ENCODE measurements at places on chromosomes 16 and 17.
A peak's percentile ranks its signal among the peaks of the same experiment; 100 is the strongest.

DNA sequence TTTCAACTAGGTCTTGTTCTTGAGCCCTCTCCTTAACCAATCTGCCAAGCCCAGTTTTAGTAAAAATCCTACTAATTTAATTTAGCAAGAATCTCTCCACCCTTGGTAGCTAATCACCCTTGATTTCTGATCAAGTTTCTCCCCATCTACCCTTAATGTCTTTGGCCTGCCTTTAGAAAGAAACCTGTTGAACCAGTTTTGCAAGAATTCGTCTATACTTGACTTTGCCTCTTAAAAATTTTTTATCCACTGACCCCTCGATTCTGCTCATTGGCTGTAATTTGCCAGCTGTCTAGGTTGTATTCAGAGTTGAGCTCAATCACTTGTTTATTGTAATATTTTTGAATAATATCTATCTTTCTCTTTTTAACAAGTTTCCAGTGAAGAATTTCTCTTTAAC, 1138.5 kb downstream of the CDH11 start:
- no peak for DNase-seq

- no peak for DNase-seq
Observed at GRCh38 chr16:87733190-87733589, 32.6 kb downstream of the KLHDC4 start.

DNA sequence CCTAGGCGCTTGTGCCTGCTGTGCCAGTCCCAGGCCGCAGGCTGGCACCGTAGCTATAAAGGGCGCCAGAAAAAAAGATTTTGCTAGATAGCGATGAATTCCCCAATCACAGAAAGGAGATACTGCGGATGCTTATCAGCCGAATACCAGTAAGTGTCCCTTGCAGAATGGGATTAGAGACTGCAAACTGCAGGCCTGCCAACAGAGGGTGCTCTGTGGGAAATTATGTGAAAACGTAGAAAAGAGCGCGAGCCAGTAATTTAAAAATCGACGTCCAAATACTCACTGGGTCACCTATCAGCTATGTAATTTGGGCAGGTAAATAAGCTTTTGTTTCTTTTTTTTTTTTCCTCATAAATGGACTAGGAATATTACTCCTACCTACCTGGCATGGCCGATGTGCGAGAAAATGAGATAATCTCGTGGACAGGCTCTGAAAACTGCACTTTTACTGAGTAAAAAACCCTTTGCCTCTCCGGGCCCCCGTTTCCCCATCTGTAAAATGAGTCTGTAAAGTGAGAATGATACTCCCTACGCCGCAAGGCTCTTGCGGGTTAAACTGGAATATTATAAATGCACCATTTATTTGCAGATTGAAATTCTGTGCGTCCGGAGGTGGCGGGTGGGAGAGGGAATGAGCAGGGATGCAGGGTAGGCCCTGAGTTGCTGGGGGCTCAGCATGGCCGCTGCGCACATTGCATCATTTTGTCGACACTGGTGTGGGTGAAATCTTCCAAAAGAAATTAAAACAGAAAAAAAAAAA, 1.2 kb upstream of the COG1 start:
- peak; percentile 31 for DNase-seq

DNA sequence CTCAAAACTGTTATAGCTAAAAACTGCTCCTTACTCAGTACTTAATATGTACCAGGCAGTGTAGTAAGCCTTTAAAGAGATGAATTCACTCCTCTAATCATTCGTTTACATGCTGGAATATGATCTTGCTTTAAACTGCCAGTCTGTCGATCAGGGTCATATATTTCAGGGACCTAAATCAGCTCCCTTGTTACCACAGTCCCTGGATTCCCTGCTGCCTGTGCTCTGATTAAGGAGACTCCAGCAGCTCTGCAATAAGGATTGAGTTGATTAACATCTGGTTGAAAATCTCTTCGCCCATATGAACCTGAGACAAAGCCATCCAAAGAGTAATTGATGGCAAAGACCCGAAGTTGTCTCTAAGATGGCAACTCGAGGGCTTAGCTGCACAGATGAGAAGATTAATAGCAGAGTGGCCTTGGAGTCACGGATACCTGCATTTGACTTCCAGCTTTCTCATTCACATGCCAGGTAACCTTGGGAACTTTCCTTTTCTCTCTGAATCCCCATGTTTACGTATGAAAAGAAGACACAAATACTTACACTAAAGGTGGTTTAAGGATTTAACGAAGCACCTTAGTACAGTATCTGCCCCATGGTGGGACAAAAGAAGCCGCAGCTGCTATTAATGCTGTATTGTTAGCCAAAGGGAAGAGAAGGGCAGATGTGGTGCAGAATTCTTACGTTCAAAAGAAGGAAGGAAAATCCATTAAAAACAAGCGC, 68.2 kb downstream of the VAT1L start:
- DNase-seq, result no peak

DNA sequence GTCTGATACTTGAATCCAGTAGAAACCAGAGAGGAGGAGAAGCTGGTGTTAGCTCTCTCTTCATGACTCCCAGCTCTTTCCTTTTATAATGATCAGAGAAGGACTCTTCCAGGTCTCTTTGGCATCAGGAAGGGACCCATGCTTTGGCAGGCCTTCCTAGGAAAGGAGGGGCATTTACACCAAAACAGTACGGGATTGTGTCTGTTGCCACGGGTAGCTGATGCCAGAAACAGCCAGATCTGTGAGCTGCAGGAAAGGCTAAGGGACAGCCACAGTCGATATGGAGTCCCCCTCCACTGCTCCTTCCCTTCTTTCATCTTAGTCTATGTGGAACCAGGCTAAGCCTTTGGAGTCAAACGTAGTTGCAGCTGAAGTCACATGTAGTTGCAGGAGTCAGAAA, 9.3 kb downstream of the CEP295NL start:
- no peak for DNase-seq

GRCh38 chr17:63995626-63996025, 2.5 kb upstream of the PRR29 start:
- DNase-seq, result no peak

- DNase-seq, result no peak
Observed at GRCh38 chr17:48004983-48005382, 32.6 kb downstream of the COPZ2 start.

DNA sequence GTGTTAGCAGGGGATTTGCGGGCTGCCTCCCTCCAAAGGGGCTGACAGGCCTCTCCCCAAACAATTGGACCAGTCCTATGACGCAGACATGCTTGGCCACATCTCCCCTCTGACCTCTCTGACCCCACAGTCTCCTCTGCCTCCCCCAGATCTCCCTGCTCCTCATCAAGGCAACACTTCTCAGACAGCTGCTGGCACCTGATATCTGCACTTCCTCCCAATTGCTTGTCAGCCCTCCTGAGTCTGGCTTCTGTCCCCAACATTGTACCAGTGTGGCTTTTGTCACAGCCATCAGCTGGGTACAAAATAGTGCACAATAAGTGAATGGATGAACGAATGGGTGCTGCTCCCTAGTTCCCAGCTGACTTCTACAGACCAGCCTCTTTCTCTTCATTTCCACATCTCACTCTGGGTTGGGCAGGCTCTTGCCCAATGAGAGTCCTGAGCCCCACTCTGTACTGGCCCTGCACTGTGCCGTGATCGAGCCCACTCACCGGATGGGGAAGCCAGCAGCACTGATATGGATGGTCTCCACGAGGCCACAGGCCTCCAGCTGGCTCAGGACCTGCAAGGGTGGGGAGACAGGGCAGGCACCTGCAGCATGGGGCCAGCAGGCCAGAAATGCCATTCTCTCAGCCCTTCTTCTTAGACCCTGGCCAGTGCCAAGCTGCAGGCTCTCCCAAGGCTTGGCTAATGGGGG, 17.1 kb downstream of the ZNHIT3 start:
- no peak for DNase-seq

GRCh38 chr17:10724546-10725195, 5.2 kb downstream of the TMEM220 start:
- DNase-seq, result no peak

DNA sequence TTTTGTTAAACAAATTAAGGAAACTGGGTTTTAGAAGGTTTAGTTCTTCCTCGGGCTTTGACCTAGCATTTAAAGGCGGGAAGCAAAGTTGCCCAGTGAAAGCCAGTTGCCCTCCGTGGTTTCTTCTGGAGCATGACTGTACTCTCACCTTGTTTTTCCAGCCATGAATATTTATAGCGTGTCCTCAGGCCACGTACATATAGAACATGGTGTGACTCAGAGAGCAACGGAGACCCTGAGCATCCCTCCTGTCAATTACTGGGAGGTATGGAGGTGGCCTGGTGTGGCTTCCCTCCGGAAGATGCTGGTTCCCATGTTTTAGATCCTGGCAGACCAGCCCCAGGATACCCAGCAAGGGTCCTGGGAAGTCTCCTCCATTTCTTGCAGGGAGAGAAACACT, 48.4 kb downstream of the AKAP1 start:
- DNase-seq, result no peak

DNA sequence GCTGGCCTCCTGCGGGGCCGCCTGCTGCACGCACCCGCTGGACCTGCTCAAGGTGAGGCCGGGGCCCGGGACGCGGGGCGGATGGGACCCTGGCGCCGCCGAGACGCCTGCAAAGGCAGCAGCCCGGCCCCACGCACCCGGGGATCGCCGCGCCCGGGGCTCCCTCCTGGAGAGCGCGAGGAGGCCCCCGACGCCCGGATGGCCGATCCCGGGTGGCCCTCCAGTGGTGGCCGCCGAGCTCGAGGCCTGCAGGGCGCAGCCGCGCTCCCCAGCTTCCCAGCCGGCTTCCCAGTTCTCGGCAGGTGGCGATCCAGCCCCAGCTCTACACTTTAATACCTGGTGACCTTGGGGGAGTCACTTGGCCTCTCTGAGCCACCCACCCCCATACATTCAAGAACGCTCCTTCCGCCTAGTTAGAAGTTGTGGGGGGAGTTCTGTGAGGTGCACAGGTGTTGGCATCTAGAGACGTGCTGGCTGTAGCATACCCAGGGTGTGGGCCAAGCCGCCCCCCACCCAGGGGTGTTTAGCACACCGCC, 452 bp downstream of the SLC25A10 start:
- no peak for DNase-seq

DNA sequence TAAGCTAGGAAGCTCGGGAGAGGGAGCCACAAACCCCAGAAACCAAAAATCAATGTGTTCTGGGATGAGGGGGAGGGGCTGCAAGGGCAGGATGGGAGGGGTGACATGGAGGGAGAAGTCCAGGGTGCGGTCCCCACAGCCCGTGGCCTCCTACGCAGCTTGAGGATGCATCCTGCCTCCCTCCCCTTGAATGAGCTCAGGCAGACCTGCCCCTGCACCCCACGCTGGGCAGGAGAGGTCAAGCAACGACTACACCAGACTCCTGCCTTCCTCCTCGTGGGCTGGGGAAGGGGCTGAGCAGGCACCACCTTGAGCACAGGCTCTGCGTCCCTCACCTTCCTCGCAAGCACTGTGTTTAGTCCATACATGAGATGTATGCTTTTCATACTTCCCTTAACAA, 3.9 kb downstream of the ANKRD13B start:
- DNase-seq, result no peak

DNA sequence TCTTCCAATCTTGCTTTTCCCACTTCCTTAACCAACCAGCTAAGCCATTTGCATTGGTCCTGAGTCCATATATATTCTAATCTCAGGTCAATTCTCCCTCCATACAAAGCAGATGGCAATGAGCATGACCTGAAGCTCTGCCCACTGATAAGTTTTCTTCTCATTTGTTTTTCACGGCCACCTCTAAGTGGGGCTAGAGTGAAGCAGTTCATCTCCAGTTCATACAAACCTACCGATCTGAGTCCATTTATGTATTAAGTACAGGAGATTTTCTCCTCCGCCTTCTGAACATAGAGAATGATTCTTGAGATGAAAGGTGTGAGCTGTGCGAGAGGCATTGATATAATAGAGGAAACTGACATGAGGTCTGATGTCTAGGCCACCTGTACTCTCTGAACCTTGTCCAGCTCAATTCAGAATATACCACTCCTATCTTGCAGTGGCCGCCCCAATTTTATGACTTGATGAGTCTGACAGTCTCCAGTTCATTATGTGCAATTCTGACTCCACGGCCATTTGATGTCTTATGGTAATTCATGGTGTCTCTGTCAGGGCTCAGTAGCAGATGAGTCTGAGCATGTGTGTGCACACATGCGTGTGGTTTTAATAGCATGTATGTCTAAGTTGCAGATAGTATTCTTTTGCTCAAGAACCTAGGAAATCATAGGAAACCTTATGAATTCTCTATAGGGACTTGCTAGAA, 329.8 kb downstream of the PMP22 start:
- no peak for DNase-seq

DNA sequence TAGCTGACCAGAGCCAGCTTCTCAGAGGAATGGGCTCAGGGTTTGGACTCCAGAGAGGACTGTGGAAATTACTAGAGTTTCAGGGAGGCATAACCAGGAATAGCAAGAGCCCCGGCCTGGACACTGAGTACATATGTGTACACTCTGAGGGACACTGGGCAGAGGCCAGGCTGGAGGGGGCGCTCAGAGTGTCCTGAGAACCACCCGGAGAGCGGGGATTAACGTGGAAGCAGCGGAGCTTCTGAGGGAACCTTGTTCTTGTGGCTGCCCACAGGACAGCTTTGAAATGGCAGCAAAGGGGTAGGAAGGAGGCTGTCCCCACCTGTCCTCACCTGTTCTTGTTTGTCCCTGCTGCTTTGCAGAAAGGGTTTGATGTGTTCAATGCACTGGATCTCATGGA, 27.8 kb downstream of the PLCD3 start:
- no peak for DNase-seq

DNA sequence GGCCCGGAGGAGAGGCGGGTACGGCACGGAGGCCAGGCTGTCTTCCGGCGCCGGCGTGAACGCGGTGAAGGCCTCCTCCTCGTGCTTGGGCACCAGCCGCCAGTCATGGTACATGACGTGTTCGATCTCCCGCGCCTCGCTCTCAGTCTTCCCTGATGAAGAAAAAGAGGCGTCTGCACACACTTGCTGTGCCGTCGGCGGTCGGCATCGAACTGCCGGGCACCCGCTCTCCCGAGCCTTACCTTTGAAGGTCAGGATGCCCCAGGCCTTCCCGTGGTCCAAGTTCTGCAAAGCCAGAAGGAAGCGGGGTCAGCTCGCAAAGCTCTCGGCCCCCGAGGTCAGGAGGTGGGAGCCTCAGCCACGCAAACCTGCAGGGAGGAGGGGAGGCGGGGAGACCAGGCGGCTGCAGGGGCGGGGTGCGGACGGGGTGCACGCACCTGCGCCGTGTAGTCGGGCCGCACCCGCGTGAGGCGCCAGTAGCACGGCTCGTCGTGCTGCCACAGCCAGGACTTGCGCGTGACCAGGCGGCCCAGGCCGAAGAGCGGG, at the start of gene EME2:
Gene EME2, plus strand, starts transcription at position 449 of the 546 bp plus-strand sequence. CDS start 418 bp downstream, outside the sequence.
- DNase-seq, result no peak

- DNase-seq, result no peak
Observed at GRCh38 chr17:80780381-80781198, 211.1 kb upstream of the CHMP6 start.

Data from HS-5 (cell line).